DMS153 (cell line): ENCODE measurements at places on chromosomes 2 and 18.

DNA sequence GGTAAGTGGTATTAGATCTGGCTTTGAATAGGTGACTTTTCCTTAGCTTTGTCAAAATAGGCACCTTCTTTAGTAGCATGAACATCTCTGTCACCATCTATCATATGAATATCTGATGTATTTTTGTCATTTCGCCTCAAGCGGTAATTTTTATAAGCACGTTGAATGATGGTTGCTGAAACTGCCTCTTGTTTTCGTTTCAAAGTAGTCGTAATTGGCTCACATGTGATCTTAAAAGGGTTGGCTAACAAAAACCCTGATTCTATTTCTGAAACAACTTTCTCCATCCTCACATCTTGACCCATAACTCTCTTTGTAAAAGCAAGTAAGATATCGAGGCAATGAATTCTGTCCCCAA, 29.8 kb upstream of the SCN9A start:
- no peak for DNase-seq

GRCh38 chr2:27390822-27391679, 10.5 kb upstream of the ZNF513 start:
- no peak for DNase-seq

DNA sequence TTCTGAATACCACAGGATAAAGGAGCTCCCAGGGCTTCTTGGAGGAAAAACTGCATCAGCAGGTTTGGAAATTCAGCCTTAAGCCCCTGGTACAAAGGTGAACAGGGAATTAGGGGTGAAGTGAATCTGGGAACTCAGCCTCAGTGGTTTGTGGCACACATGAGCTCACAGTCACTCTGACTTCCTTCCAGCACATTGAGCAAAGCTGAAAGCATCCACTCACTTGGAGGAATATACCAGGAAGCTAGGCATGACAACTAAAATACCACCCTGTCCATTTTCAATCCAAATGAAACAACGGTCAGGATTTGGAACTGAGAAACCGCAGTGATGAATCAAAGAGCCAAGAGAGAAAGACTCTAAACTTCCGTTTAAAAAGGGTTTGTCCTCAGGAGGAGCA, 216.1 kb downstream of the ICOS start:
- no peak for DNase-seq

GRCh38 chr2:109594246-109594885, 19.4 kb downstream of the SEPTIN10 start:
- DNase-seq: no peak

DNA sequence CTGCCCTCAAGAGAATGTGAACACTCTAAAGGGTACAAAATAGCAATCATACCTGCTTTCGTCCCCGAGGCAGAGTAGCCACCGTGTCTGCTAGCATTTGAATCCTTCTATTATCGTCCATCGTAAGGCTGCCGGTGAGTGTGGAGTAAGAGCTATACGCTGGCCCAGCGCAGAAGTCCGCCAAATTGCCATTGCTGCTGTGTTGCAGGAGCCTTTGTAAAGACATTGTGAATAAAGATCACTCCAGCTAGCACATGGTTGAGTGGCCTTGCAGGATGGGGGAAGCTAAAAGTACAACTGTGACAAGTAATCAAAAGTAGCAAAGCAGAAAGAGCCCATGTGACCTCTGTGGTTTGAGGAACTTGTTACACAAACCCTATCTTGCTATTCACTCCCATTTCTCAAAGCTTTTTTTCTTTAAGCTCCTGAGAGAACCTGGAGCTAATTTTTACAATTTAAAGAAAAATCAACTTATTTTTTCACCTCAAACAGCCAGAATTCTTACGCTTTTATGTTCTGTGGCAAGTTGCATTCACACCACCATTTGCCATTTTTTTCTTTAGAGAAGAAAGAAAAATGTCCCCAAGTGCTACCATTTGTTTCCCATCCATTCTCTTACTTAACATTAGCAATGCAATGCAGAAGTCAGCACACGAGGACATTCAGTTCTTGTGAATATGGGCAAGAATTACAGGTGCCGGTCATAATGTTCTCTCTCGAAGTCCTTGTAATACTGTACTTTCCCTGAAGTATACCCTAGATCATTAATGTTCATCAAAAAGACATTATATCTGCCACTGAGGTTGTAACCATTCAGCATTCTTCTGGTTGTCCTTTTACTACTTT, at the start of gene CYTIP:
Gene CYTIP (minus strand): TSS at position 295 of the 846 bp plus-strand sequence. CDS start 69 bp downstream, at position 226.
- no peak for DNase-seq

DNA sequence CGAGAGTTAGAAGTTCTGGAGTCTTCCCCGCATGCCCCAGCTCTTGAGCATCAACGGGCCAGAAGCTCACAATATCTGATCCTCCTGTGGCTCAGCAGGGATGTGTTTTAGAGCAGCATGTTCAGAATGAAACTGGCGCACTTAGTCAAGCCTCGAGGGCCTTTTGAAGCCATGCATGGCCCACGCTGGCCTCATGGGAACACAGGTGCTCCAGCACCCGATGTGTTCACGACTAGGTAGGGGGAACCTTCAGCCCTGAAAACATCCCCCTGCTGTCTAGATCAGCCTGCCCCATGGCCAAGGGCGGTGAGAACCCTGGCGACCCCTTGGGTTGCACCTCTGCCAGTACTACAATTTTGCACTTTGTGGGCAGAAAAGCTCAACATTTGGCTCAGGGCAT, 32.8 kb downstream of the MSH6 start:
- no peak for DNase-seq

- no peak for DNase-seq
Measured at GRCh38 chr2:24509425-24509824, 18.4 kb downstream of the NCOA1 start.

DNA sequence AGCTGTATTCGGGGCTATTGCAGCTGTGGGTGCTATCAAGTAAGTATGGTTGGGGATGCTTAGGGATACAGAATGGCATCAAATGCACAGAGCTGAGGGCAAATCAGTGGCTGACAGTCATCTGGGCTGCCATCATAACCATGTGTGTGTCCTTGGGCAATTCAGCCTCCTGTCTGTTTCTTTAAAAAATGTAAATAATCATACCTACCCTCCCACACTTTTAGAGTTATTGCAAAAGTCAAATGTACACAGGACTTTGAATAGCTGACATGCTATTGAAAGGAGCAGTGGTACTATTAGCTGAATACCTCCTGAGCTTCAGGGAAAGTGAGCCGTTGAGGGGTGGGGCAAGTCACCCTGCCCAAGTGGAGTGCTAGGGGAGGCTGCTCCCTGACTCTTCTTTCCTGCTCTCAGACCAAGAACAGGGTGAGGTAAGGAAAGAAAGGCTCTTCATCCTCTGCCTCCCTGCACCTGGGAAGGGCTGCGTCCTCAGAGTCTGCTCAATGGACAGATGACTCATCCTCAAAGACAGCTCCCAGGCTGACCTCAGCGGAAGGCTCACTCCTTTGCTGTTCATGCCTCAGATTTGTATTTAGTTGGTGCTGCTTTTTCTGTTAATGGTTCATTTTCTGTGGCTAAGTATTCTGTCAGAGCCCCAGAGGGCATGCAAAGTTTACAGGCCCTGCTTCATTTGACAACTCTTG, 54.9 kb upstream of the BZW1 start:
- DNase-seq: no peak

DNA sequence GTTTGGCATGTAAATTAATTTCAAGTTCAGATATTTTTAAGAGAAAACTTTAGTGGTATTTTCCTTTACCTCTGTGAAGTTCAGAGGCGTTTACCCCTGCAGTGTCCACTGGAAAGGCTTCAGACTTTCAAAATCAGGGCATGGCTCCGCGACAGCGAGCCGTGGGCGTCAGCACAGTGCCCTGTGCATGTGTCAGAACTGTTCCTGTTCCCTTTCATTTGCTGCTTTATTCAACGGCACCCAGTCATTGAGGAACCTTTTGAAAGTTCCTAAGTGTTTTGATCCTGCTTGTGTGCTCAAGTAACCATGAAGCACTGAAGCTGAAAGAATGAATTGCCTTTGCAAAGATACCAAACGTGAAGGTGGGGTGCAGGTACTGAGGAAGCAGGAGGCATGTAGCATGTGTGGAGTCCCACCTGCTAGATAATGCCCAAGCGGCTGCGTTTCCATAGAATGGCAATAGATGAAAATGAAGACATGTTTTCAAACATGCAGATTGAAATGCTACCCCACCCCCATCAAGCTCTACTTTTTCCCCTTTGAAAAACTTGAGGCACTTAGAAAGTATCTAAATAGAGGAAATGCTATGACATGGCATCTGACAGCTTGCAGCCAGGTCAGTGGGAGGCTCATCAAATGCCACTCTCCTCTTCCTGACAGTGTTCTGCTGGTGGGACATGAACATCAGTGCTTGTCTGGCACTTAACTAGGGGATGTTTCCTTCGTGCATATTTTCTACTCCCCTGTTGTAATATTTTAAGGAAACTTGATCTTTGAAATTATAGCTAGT, 148.6 kb downstream of the ZNF236 start:
- DNase-seq: no peak

DNA sequence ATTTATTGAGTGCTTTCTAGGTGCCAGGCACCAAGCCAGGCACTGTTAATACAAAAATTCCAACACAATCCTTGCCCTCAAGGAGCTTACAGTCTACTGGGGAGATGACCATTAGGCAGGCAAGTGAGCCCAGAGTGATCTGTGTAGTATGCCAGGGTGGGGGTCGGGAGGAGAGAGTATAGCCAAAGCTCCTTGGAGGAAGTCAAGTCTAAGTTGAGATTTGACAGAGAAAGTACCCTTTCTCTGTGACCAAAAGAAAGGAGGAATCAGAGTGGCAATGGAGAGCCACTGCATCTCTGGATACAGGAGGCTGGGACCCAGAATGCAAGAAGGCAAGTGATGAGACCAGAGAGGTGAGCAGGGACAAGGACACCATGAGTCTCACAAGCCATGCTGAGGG, 7.5 kb downstream of the ANKRD53 start:
- no peak for DNase-seq
